ENCODE measurements at places on chromosomes 2 and 18.

GRCh38 chr2:197803033-197803444 is 1.4 kb upstream of the PLCL1 start:
- DNase-seq = peak; percentile 36

DNA sequence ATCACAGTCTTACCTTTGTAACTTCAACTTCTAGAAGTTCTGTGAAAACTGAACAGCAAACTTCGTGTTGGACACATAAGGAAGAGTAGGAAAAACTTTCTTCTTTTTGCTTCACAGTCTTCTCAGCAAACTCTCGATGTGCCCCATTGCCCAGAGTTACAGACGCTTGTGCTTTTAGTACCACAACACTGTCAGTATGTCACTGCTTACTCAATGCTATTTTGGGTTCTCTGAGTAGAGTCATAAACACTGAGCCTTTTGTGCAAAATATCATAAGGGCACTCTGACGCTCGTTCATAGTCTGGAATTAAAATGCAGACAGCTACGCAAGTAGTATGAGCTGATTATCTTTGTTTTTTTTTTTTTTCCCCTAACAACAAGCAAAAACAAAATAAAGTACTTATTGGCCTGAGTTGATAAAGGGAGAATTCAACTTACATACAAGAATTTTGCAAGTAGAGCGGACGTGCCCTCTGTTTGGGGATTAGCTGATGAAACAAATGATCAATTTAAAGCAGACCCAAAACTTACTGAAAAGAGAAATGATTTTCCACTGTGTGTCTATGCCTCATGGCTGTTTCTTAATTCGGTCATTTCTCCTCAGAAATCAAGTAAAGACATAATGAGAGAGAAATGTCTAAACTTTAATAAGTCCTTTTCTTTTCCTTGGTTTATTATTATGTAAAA is at the start of gene CDH19:
TSS of gene CDH19 (minus strand) at position 150 of the 687 bp plus-strand sequence. CDS start 31,886 bp downstream, outside the sequence.
- DNase-seq = no peak

DNA sequence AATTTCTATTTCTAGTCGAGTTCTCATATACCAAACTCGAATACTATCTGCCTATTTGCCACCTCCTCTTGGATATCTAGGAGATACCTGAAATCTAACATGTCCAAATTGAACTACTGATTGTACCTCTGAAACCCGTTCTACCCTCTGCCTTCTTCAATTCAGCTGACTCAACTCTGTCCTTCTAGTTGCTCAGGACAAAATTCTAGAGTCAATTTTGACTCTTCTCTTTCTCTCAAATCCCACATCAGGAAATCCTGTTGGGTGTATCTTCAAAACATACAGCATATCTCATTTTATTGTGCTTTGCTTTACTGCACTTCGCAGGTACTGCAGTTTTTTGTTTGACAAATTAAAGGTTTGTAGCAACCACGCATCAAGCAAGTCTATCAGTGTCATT is 137.8 kb downstream of the ZAP70 start:
- no peak for DNase-seq

- DNase-seq = peak; percentile 74
Measured at GRCh38 chr2:96145036-96145847, at the start of gene DUSP2. TSS of gene DUSP2 (minus strand) at chr2:96145440. CDS start at chr2:96145354, 86 bp downstream.

DNA sequence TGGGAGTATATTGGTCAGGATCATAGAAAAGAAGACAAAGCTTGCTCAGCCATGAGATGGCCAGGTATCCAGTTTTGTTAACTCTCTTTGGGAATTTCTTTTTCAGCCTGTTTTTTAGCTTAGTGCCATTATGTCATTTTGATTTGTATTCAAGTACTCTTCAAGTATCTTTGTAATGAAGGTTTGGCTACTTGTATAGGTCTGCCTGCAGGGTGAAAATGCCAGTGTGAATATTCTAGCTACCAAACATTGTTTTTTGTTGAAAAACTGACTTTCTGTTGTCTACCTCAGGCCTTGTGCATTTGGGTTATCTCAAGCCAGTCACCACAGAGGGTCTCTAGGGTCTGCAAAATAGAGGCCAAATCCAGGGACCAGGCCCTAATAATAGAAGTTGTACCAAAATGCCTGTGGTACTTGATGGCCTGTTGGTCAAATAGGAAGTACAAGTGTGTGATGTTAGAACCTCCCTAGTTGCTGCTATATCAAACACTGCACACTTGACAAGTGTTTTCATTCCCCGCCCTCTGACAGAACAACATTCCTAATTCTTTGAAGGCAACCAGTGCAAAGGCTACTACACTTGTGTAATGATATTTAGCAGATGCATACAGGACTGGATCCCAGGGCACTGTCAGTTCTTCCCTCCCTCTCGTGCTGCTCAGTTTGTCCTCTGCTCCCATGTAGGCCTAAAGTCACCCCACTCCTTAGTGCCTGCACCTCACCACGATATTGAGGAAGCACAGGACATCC is 36.4 kb downstream of the RNMT start:
- no peak for DNase-seq

- no peak for DNase-seq
Measured at GRCh38 chr2:238670111-238670585, 177.7 kb upstream of the TWIST2 start.

DNA sequence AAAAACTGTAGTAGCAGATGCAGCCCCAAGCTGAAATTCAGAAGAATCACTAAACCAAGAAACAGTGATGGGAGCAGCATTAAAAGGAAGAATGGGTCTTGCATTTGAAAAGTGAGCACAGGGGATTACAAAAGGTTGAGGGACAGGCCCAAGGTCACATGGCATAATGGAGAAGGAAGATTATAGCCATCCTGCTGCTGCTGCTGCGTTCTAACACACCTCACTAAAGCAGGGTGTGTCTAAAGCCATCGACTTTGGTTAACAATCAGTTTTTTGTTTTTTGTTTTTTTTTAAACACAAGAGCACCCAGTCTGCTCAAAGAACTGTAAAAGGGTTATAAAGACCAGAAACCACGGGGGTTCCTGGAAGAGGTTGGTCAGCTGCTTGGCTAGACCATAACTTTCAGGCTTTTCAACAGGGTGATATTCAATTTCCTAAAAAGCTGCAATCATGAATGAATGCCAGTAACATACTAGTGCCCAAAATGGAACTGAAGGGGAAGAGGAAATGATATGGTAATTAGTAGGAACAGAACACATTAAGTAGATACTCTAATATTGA is 102.6 kb downstream of the MYO5B start:
- DNase-seq = no peak

- no peak for DNase-seq
Measured at GRCh38 chr18:51385270-51385669, 187.8 kb upstream of the MEX3C start.

DNA sequence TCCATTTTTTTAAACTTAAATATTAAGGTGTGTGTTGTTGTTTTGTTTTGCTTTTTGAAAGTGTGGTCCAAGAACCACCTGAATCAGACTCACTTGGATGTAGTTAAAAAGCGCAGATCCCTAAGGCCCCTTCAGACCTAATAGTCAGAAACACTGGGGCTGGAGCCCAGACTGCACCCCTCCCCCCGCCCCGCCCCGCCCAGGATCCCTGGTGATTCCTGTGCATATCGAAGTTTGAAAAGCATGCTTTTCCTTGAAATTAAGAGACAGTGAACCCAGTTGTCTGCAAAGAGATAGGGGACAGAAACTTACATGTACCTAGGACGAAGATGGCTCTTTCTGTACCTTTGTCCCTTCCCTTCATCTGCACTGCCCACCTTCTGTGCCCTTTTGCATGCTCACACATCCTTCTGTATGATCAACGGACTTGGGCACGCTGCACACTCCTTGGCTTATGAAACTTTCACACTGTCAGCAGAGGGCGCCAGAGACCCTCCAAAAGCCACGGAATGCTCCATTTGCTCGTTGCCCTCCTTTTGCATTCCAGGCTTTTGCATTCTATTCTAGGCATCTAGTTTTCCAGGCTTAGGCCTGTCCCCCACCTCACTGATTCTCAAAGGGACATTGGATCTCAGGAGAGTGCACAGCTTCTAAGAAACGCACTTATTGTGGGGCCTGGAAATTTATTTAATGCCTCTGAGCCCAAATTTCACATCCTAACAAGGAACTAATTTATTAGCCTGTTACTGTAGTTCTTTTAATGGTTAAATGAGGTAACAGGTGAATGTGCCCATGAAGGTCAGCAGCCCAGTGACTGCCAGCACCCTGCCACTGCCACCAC is 32.8 kb upstream of the SLC14A1 start:
- DNase-seq = peak; percentile 83

DNA sequence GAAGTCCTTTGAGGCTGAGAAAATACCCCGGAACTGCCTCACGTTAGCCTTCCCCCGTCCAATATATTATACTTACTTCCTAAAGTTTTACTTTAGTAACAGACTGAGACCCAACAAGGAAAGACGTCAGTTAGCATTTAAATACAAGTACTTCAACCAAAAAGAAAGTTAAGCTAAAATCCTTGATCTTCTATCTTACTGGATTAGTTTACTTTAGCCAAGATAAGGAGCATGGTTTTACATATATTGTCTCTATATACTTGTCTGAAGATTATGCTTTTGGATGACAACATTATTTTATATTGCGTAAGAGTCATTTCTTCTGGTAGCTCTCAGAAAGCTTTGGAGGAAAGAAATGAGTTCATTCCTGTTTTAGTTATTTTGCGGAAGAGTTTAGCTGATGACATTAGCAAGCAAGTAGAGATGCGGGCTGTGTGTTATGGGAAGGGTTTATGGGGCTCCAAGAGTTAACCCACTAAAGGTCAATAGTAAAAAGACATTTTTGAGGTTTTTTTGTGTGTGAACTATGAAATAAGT is 532.9 kb downstream of the ZNF516 start:
- no peak for DNase-seq

DNA sequence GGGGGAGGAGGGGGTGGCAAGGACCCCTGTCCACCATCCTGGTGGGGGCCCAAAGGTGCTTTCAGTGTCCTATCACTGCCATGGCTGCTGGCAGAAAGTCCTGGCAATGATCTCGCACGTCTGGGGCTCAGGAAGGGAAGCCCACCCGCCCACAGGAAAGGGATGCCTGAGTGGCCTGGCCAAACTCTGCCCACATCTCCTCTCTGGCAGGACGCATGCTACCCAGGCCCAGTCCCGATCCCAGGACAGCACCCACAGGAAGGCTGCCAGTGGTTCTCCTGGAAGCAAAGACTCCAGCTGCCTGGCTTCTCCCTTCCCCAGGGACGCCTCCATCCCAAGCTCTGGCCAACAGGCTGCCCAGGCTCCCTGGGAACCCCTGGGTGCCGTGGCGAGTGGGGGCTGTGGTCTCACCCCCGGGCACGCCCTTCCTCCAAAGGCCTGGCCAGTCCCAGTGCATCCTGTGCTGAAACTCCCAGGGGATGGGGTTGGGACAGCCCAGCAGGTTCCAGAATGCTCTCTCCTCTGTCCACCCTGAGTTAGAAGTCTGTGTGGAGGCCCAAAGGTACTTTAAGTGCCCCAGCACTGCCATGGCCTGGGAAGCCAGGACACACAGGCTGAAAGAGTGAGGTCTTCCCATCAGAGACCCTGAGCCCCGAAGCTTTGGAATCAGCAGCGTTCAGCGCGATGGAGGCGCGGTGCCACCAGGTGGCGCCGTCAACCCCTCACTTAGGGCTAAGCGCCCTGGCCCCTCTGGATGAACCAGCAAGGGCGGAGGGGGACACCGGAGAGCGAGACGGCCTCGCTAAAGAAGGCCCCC is 29.8 kb upstream of the TAF1B start:
- DNase-seq = peak; percentile 83

DNA sequence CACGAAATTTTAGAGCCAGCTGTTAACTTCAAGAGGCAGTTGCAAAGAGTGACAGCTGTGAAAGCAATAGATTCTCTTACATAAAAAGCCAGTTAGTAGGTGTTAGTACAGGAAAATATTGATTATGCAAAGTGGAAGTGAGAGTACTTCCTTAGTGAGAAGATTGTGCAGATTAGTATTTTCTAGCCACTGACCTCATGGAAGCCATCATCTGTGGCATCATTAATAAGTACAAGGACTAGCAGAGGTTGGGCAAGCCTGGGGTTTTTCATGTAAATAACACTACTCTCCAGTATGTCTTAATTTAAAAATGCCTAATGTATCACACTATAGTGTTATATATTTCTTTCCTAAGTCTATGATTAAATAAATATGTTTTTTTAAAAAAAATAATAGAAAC is 166.2 kb upstream of the DTNA start:
- no peak for DNase-seq

DNA sequence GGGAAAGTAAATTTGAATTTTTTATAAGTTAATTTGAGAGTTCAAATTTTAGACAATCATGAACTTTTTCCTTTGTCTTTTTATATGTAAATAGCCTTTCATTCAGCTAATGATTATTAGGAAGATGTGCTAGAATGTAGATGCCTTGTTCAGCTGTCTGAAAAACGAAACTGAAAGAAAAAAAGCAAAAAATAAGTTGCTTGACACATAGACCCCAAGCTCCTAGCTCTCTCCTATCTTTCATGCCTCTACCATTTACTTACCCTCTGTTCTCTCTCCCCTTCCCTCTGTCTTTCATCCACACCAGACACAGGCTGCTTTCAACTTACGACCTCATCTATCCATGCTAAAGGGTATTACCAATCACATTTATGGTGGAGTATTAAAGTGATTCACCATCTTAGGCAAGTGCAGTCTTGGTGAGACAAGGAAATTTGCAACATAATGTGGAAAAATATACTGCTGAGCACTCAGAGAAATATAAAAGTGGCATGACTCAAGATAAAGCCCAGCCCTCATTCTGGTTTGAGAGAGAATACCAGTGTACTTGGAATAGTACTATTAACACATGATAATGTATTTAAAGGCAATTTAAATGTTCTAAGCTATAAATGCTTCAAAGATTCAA is 425.6 kb downstream of the SUCLG1 start:
- no peak for DNase-seq

GRCh38 chr2:20352581-20353216 is 2.1 kb upstream of the PUM2 start:
- no peak for DNase-seq

DNA sequence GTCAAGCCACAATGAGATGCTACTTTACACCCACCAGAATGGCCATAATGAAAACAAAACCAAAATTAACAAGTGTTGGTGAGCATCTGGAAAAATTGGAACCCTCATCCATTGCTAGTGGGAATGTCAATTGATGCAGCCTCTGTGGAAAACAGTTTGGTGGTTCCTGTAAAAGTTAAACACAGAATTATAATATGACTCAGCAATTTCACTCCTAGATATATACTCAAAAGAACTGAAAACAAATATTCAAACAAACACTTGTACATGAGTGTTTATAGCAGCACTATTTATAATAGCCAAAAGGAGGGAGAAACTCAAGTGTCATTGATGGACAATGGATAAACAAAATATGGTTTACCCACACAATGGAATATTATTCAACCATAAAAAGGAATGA is 43.0 kb downstream of the INO80C start:
- DNase-seq = no peak

DNA sequence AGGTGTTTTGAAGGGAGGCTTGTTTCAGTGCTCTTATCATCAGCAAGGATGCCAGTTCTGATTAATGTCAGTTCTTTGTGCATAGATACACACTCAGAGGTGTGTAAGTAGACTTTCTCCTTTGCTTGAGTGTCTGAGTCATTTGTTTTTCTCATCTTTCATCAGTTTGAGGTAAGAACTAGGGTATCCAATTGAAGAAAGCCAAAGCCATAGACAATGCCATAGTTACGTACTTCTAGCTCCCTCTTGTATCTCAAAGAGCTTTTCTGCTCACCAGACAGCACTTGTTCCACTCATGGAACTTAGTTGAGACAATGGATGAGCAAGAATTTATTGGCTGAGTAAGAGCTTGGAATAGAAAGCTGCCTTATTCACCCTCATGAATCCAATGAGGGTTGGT is 520.1 kb downstream of the PIK3C3 start:
- no peak for DNase-seq

GRCh38 chr2:41763141-41763540 is 284.7 kb upstream of the PKDCC start:
- DNase-seq = no peak

GRCh38 chr2:128805237-128805636 is 486.6 kb upstream of the HS6ST1 start:
- no peak for DNase-seq
